ENCODE measurements at places on chromosomes 16 and 17.

DNA sequence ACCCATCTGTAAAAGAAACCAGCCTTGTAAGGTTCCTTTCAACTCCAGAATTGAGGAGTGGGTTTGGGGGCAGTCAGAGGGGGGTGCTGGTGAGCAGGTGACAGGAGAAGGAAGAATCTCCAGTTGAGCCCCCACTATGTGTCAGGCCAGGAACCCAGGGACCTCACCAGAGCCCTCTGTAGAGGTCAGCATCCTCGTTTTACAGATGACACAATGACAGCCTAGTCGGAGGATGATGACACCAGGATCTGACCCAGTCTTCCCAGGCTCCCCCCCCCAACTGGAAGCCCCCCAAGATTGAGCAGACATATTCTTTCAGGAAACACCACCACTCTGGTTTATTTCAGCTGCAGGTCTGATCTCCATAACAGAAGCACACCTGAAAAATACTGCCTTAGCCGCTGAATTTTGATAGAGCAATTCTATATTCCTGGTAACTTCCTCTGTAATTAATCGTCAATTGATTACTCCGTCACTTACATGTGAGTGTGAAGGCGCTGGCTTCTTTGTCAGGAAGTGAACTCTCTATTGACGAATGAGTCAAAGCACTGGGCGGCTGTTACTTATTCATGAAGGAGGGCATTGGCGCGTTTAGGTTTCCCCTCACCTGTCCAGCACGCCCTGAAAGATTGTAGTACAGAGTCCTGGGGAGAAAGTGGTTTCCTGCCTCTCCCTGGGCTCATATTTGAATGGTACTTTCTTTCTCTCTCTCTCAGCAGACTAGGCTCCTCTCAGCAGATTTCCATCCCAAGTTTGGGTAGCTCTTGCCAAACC is 21.2 kb downstream of the SOCS3 start:
- DNase-seq, result no peak

DNA sequence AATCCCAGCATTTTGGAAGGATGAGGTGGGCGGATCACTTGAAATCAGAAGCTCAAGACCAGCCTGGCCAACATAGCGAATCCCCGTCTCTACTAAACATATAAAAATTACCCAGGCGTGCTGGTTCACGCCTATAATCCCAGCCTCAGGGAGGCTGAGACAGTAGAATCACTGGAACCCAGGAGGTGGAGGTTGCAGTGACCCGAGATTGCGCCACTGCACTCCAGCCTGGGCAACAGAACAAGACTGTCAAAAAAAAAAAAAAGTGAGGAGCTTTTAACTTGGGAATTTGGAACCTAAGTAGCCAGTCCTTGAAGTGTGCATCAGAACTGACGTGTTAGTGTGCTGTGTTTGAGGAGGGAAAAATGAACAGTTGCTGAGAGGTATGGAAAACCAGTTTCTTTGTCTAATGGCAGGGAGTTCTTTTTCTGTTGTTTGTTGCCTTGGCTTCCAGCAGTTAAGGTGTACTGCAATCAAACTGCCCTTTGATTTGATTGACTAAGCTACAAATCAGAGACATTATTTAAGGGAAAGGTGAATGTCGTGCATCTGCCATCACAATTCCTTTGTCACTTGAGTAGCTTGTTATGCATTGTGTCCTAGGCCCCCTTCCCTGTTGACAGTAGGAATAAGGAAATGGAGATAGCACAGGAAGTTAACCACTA is 8.6 kb upstream of the DUSP14 start:
- no peak for DNase-seq

GRCh38 chr16:26334218-26335111 is 642.7 kb downstream of the HS3ST4 start:
- DNase-seq, result no peak

DNA sequence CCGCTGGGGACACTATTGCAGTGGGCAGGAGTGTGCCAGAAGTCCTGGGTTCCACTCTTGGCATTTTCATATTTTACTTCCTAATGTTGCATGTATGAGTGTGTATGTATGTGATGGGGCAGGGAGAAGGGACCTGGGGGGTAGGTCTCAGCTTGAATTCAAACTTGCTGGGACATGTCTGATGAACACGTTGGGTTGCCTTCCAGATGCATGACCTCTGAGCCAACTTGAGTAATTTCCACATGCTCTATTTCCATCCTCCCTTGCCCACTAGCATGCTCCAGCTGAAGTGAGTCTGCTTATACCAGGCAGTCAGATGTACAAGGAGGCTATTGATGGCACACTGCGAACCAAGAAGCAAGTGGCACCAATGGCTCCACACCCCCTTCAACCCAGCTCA is 32.9 kb upstream of the SRSF1 start:
- no peak for DNase-seq

DNA sequence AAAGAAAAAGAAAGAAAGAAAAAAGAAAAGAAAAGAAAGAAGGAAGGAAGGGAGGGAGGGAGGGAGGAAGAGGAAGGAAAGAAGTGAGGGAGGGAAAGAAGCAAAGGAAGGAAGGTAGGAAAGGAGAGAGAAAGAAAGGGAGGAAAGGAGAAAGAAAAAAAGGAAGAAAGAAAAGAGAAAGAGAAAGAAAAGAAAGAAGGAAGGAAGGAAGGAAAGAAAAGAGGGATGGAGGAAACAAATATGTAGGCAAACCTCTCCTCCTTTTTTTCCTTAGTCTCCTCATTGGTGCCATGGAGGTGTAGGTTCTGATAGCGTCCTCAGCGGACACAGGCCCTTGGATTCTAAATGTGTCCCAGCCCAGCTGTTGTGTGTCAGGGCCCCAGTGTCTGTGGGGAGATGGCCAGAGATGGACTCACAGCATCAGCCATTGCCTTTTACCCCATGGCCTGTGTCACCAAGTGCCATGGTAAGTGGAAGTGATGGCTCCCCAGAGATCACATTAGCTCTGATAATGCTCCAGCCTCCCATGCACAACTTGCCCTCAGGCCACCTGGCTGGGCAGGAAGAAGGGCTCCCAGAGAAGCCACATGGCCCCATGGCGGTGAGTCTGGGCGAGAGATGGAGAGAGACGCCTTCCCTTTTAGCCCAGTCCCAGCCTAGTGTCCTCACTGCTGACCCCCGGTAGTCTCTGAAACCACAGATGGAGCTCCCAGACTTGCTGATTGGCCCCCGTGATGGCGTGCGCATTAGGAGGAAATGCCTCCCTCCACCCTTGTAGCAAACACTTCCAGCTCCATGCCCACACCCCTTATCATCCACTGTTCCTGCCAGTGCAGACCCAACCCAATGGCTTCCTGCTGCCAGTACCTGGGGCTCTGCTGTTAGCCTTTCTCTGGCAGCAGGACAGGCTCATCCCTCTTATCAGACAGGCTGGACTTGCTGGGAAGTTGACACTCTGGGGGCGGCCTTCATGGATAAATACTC is 3.7 kb upstream of the SLC6A2 start:
- no peak for DNase-seq

DNA sequence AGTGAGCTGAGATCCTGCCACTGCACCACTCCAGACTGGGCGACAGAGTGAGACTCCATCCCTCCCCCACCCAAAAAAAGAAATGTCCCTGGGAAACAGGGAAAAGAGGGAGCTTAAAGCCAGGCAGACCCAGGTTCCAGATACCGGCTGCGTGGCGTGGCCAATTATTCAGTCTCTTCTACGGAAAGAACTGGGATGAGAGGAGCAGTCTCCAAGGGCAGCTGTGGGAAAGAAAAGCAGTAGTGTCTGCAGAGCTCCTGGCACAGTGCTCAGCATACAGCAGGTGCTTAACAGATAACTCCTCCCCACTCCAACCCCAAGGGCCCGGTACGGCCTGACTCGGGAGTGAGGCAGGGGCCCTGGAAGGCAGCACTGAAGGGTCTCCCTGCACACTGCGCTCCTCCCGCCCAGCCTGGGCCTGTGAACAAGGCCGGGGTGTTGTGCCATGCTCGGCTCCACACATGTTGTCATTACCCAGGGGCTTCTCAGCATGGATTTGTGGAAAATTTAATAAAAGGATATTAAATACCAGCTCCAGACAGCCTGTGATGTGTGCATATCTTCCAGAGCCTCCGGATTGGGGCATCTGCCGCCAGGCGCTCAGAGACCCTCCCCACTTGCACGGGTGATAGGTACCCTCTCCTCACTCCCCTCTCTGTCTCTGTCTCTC is 17.6 kb upstream of the SPPL2C start:
- no peak for DNase-seq

DNA sequence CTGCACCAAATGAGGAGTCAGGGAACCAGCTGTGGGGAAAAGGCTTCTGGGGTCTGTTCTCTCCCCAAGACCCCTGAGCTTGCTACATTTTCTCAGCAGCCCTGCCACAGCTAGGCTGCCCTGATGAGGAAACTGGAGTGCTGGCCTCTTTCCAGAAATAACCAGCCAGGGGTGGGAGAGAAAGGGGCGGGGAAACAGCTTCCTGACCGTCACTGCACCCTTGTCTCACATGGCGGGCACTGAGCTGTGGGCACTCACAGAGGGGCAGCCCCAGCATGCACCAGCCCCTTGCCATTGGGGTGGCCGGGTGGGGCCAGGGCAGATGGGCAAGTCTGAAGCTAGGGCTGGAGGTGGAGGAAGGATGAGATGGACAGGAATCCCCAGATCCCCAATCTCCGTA is 2.9 kb downstream of the SRL start:
- no peak for DNase-seq

- no peak for DNase-seq
These were observed 51.2 kb downstream of the RAI1 start for GRCh38 chr17:17732444-17732843.

DNA sequence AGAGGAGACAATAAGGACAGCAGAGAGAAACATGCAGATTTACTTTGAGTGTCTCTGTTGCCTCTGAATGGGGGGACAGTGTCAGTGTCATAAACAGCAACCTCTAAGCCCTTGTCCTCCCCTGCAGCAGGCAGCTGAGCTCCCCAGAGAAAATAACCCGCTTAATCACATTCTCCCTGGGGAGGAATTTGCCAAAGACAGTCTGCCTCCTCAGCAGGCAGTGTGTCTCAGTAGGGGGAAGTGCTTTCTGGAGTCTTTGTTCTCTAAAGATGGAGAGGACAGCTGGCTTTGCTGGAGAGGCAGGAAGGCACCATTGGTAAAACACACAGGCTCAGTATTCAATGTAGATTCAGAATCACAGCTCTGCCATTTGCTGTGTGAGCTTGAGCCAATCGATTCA is 16.1 kb downstream of the TEKT5 start:
- DNase-seq, result no peak

GRCh38 chr16:30896261-30896888 is at the start of gene CTF1:
CTF1 (plus strand) TSS chr16:30896614; CDS start chr16:30896644, 30 bp downstream.
- DNase-seq, result no peak

GRCh38 chr16:24609740-24610415 is 70.5 kb downstream of the RBBP6 start:
- DNase-seq, result peak; percentile 1

DNA sequence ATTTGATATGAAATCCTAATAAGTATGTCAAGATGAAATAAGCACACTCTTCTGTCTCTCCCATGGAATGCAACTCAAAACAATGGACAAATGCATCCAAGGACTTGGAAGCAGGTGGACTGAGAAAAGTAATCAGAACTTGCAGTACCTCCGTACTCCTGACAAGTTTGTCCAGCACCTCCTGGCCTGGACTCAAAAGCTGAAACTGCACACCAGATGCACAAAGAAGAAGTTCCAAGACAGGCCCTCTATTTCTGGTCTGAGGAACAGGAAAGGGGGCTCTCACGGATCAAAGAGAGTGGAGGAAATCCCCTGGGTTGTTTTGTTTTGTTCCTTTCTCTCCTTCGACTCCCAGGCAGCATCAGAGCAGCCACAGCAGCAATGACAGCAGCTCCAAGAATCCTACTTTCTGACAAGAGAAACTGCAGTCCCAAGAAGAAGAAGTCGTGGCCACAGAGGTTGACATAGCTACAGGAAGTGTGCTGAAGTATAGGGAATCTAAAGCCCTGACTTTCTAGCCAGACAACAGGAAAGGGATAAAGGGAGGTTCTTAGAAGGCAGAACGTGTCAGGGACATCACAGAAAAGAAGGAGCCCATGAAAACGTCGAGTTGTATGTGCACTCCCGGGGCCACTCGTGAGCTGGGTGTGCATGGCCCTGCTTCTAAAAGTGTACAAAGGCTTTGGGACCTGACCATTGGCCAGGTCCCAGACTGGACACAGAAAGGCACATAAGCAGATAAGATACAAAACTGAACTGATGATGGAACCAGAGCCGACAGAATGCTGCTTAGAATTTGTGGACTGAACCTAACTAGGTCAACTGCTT is 29.3 kb downstream of the AKAP10 start:
- no peak for DNase-seq

Measured in stimulated activated CD4-positive, alpha-beta T cell treated with anti-CD3 and anti-CD28 coated beads, TNF-alpha, amount 100 ng/mL, for 48 hours (primary cell).